Hindlimb muscle (tissue), 1 donor: ENCODE measurements at places on chromosomes 16 and 17.

- DNase-seq: no peak
Measured at GRCh38 chr17:74063439-74063838, 140.0 kb upstream of the RPL38 start.

- no peak for DNase-seq
Measured at GRCh38 chr17:7445619-7445968, 733 bp downstream of the CHRNB1 start.

DNA sequence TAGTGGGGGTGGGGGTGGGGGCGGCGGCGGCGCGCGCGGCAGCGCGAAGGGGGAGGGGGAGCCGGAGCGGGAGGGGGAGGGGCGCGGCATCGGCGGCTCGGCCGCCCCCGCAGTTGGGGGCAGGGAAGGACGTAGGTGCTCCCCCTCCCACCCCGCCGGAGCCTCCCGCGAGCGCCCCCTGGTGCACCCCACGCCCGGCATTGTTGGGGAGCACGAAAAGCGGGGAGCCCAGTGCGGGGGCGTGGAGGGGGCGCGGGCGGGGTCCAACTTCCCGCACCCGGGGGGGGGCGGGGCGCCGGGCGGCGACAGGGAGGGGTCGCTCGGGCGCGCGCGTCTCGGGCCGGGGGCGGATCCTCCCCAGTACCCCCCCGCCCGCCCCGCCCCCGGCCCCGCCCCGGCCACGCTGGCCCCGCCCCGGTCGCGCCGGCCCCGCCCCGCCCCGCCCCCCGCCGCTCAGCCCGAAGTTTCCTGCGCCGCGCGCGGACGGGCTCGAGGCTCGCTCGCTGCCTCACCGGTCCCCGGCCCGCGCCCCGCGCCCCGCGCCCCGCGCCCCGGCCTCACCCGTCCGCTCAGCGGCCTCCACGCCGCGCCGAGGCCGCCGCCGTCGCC lies at the start of gene CACNA1H:
Gene CACNA1H (plus strand): TSS at position 456 of the 609 bp plus-strand sequence. CDS start 632 bp downstream, outside the sequence.
- DNase-seq: no peak

- no peak for DNase-seq
Measured at GRCh38 chr17:74872313-74873036, at the start of gene FDXR. TSS of gene FDXR (minus strand) at chr17:74872994. CDS start at chr17:74872944, 50 bp downstream.
